HCT116 (cell line): ENCODE measurements at places on chromosomes 3 and 15.
A peak's percentile ranks its signal among the peaks of the same experiment; 100 is the strongest.

DNA sequence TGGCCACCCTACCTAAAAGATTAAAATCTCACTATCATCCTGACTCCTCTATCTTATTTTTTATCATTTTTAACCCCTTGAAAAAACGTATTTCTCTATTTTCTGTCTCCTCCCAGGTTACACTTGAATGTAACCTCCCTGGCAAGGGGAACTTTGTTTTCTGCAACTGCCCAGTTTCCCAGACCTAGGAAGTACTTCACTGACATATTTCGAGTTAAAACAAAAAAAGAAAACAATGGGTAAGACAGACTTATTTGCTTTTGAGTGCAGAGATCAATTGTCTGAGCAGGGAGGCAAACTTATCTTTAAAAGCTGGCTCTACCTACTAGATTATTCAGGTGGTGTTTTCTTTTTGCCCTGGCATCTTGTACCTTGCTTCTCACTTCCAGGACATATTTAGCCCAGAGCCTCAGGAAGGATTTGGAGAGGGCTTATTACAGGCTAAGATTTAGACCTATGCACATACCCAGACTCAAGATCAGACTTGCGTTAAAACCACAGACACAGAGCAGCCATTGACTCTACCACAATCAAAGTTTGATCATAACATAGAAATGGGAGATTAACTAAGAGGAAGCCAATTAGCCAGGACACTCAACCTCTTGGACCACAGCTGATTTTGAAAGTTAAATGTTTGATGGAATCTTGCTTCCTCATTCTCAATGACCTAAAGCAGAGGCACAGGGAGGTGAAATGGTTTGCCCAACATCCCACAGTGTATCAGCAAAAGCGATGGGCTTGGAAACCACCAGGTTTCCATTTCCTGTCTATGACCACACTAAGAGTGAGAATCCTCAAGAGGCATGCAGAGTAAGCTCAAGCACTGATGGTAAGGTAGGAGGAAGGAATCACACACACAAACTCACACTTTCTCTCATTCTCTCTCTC lies 169.5 kb upstream of the THBS1 start:
- DNase-seq: no peak

- DNase-seq: no peak
These were observed 176.9 kb upstream of the STT3B start for GRCh38 chr3:31355807-31356206.

- no peak for DNase-seq
These were observed 48.0 kb upstream of the FSTL1 start for GRCh38 chr3:120498556-120499346.

DNA sequence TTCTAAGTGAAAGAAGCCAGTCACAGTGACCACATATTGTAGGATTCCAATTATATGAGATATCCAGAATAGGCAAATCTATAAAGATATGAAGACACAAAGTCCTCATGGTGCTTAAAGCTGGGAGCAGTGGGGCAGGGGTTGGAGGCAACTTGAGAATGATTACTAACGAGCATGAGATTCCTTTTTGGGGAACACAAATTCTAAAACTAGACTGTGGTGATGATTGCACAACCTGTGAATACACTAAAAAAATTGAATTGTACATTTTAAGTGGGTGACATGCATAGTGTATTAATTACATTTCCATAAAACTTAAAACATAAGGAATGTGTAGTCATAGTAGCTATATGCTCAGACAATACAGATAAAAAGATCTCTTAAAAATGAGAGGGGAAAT lies 103.2 kb downstream of the DPH6 start:
- no peak for DNase-seq

GRCh38 chr15:98720577-98721565 lies 72.5 kb downstream of the IGF1R start:
- DNase-seq: no peak

DNA sequence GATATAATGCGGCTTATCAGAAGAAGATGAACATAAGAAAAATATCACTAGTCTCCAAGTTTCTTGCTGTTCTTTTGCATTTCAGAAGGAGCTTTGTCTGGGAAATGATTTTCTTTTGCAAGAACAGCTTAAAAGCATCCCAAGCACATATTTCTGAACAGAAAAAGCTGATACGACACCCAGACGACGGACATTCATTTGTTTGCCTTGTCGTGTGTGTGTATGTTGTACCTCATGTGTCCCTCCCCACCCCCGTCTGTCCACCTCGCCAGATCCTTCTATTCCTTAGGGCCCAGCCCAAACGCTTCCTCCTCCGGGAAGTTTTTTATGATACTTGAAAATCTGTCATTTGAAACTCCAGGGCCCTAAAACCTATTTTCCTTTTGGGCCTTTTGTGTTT lies 8.8 kb downstream of the ITPR1 start:
- no peak for DNase-seq

DNA sequence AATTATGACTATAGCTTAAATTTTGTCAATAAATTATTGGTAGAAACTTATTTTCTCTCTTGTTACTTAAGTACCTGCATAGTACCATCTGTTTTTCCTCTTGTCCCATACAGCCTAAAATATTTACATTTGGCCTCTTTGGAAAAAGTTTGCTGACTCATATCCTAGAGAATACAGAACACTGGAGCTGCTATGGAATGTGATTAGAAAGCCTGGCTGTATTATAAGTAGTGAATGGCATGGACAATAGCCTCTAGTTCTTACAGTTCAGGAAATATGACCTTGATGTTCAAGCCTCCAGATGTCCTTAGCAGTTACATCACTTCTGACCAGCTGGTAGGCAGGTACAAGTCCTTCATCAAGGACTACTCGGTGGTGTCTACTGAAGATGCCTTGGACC lies 28.3 kb downstream of the ST8SIA2 start:
- DNase-seq: no peak

DNA sequence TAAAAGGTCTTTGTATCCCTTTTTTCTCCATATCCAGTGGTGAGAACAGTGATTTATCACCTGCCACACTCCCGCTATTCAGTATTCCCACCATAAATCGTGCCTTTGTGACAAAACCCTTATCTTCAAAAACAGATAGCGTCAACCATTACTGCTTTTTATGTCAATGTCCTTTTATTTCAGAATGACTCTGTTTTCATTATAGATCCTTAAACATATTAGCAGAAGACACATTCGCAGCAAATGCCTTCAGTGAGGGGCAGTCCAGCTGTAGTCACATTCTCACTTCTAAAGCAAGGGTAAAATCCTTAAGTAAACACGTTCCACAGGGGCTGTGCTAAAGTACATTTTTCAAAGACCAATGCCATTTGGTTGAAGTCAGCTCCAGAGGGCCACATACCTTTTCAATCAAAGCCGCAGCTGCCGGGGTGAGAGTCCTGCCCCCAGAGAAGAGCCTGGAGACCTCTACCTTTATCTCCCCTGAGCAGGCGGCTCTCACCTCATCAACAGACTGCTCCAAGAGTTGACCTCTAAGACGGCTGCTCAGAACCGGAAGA lies 53.4 kb downstream of the PDZRN3 start:
- no peak for DNase-seq

GRCh38 chr3:145383416-145383815 lies 777.6 kb downstream of the PLOD2 start:
- no peak for DNase-seq

GRCh38 chr3:152348436-152349177 lies 79.9 kb downstream of the MBNL1 start:
- DNase-seq: no peak

GRCh38 chr15:61653110-61653509 lies 407.1 kb downstream of the VPS13C start:
- DNase-seq: no peak

GRCh38 chr3:43644443-43644842 lies 22.6 kb upstream of the ANO10 start:
- DNase-seq: no peak

DNA sequence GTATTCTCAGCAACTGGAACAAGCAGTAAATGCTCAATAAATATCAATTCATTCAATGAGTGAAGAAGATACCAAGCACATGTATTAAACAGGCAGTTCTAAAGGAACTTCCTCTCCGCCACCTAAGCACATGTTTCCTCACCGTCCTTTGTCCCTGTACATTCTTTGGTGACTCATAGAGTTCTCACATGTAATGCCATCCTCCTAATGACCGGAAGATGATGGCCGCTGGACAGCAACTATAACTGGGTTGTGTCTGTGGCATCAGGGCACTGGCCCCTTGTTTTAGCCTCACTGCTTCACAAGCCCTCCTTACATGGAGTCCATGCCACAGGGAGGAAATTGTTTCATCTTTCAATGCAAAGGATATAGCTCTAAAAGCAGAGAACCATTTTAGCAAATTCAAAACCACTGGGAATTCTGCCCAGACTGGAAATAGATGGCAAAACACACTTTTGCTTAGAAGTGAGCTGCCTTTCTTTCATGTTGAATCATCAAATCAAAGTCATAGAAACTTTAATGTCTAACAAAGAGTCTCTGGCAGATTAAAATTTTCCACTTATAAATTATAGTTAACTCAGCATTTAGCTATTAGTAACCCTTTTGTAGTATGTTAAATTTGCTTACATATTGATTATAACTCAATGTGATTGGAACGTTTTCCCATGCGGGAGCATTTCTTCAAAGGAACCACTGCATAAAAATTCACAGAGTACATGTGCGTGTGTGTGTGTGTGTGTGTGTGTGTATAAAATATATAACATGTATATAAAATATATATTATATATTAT lies 74.1 kb downstream of the GAP43 start:
- no peak for DNase-seq

- no peak for DNase-seq
These were observed 119.5 kb upstream of the SPATA12 start for GRCh38 chr3:56940976-56941375.

- DNase-seq: no peak
These were observed 3.8 kb downstream of the THSD4 start for GRCh38 chr15:71118881-71119632.

DNA sequence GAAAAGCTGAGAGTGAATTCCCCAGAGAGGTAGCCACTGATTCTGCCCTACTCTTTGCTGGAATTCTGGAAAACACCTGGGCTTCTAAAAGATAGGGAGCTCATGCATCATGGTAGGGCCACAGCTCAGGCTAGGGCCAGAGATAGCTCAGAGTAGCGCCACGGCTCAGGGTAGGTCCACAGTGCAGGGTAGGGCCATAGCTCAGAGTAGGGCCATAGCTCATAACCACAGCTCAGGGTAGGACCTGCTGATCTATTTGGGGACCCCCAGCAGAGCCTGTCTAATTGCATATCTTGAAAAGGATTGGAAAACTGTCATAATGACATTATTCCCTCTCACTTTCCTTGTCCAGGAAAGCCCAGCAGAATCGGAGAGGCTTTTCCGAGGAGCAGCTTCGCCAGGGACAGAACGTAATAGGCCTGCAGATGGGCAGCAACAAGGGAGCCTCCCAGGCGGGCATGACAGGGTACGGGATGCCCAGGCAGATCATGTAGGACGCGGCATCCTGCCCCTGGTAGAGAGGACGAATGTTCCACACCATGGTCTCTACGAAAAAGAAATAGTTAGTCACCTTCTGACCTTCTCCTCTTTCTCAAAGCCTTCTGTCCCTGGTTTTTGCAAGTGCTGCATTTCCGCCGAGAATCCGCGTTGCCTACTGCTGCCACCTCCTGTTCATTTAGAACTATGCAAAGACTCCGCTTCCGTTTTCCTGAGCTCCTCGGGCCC lies 14.5 kb downstream of the TAGLN3 start:
- DNase-seq: peak; percentile 74

- DNase-seq: no peak
These were observed 2.5 kb upstream of the NLGN1 start for GRCh38 chr3:173395073-173395411.

- no peak for DNase-seq
These were observed 58.3 kb upstream of the EPHA3 start for GRCh38 chr3:89049119-89049518.

- no peak for DNase-seq
These were observed 14.9 kb downstream of the SPRED1 start for GRCh38 chr15:38267421-38268022.
